Osteoblast (primary cell): ENCODE measurements at places on chromosomes 7 and 10.

DNA sequence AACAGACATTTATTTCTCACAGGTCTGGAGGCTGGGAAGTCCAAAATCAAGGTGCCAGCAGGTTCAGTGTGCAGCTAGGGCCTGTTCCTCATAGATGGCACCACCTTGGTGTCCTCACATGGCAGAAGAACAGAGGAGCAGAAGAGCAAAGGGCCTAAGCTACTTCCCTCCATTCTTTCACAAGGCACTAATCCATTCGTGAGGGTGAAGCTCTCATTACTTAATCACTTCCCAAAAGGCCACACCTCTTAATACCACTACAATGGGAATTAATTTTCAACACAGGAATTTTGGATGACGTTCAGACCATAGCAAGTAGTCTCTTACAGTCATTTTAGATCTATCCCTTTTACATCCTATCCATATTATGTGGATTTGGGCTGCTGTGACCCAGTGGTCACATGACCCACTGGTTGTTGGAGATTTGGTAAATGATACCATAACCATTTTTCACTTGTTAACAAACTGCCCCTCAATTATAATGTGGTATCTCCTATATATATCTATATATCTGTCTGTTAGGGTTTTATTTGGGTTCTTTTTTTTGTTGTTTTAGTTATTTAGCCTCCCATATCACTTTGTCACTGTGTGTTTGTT, 63.4 kb downstream of the BBS9 start:
- H3K27me3 ChIP-seq, result no peaks in the 10 kb centered on the region
- H3K36me3 ChIP-seq, result no peaks in the 10 kb centered on the region
- no peak for DNase-seq
- no peak overlapping the region for H3K4me3 ChIP-seq
- H3K27ac ChIP-seq, result no peak overlapping the region

GRCh38 chr7:117153016-117153545, 169.8 kb downstream of the WNT2 start:
- no peaks in the 10 kb centered on the region for H3K27me3 ChIP-seq
- H3K4me1 ChIP-seq, result peaks cover 17% of the 10 kb centered on the region
- no peak overlapping the region for H3K4me3 ChIP-seq
- DNase-seq, result no peak

- H3K4me3 ChIP-seq, result no peak overlapping the region
- peaks cover 43% of the 10 kb centered on the region for H3K4me1 ChIP-seq
- no peaks in the 10 kb centered on the region for H3K36me3 ChIP-seq
- no peaks in the 10 kb centered on the region for H3K27me3 ChIP-seq
These were observed 85.5 kb downstream of the TBXAS1 start for GRCh38 chr7:139914306-139915267.

DNA sequence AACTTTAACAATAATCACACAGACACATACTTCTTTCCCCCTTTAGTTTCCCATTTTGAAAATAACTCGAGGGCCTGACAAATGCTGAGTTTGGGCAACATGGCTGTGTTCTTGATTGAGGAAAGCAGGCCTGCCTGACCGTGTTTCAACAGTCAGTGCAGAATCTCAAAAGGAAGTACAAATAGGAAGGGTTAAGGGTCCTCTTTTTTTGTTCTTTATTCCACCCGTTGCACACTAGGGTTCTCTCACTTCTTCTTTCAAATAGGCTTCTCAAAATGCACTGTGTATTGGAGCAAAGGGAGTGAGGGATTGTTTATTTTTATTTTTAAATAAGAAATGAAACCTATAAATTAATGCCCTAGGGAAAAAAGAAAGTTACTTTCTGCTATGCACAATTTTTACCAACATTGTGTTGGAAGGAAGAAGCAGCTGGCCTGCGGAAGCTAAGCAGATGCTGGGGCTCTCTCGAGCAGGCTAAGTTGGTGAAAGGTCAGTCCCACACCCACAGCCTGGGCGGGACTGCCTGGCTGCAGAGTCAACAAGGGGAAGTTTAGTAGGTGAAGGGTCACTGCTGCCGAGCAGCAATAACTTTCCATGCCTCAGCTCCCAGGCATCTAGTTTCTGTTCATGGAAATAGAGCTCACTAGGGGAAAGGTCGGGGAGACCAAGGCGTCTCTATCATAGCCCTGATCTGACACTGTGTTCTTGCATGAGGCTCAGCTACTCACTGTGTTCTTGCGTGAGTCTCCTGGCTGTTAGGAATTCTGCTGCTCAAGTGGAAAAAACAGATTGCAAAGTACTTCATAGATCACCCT, 12.2 kb upstream of the PDK4 start:
- peak overlapping the region; percentile 30 for H3K4me3 ChIP-seq
- H3K27ac ChIP-seq, result peak overlapping the region; percentile 76
- DNase-seq, result peak; percentile 96
- no peaks in the 10 kb centered on the region for H3K36me3 ChIP-seq

DNA sequence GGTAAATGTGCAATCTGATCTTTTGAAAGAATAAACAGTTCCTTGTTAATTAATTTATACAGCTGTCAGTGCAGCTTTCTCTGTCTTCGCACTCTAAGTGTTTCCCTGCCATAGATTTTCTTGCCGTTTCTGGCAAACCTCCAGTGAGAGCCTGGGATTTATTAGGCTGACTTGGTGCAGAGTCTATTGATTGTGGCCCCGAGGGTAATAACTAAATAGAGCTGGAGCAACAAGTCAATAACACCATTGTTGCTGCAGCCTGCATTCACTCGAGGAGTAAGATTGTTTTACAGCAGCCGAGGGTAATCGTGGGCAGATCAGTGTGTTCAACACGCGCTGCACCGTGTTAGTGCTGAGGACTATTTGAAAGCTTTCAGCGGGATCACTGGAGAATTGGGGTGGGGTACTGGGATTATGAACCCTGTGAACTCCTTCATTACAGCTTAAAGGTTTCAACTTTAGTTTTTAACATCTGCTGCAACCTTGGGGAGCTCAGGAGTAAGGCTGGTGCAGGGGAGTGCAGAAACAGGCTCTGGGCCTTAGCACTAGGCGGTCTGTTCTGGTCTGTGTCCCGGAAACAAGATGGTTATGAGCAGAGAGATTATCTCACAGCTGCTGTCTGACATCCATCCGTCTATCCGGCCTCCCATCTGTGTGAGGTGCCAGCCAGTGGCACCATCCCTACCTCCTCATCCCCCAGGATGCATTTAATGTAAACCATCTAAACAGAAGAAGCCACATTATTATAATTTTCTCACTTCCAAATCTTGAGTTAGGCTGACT, 174.0 kb upstream of the TCF7L2 start:
- DNase-seq, result no peak
- no peaks in the 10 kb centered on the region for H3K27me3 ChIP-seq
- no peak overlapping the region for H3K4me3 ChIP-seq
- H3K36me3 ChIP-seq, result no peaks in the 10 kb centered on the region

DNA sequence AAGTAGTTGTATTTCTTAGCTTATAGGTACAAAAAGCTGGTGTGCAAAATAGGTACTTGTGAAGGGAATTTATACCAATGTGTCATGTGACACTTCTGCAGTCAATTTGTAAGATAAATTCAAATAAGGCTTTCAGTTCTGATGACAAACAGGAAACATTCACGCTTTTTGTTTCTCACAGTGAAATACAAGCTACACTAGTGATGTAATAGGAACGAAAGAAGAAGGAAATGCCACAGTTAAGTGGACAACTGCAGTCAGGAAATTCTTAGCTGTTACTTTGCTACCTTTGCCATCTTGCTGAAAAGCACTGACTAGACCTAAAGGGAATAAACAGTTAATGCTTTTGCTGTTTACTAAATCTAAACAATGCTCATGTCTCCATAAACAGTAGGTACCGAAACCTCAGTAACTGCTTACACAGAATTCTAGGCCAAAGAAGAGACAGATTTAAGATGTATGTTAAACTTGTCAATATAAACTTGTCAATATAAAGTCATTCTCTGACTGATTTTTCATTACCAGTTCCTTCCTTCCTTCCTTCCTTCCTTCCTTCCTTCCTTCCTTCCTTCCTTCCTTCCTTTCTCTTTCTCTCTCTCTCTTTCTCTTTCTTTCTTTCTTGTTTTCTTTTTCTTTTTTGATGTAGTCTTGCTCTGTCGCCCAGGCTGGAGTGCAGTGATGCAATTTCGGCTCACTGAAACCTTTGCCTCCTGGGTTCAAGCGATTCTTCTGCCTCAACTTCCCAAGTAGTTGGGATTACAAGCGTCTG, 10.1 kb downstream of the OTUD1 start:
- no peak overlapping the region for H3K4me3 ChIP-seq
- no peaks in the 10 kb centered on the region for H3K4me1 ChIP-seq
- no peak for DNase-seq
- no peaks in the 10 kb centered on the region for H3K36me3 ChIP-seq
- H3K27me3 ChIP-seq, result no peaks in the 10 kb centered on the region
- H3K27ac ChIP-seq, result no peak overlapping the region

DNA sequence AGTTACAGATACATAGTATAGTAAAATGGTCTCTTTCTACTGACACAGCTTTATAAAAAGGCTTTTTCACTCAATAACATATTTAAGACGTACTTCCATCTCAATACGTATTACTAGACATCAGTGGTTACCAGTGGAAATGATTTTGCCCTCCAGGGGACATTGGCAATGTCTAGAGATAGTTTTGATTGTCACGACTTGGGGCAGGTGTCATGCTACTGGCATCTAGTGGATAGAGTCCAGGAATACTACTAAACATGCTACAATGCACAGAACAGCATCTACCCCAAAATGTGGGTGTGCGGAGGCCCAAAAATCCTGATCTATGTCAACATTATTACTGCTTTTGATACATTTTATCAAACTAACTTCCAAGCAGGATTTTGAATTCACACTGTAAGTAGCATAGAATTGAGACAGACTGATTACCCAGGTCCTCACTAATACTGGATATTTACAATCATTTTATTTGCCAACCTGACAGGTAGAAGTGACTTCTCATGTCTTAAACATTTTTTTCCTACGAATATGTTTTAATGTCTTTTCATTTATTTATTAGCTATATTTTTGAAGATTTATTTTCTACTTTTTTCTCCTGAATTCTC, 53.8 kb downstream of the HGF start:
- peaks cover 14% of the 10 kb centered on the region for H3K36me3 ChIP-seq
- H3K27me3 ChIP-seq, result no peaks in the 10 kb centered on the region
- DNase-seq, result no peak
- H3K4me3 ChIP-seq, result no peak overlapping the region
- H3K27ac ChIP-seq, result peak overlapping the region; percentile 72

DNA sequence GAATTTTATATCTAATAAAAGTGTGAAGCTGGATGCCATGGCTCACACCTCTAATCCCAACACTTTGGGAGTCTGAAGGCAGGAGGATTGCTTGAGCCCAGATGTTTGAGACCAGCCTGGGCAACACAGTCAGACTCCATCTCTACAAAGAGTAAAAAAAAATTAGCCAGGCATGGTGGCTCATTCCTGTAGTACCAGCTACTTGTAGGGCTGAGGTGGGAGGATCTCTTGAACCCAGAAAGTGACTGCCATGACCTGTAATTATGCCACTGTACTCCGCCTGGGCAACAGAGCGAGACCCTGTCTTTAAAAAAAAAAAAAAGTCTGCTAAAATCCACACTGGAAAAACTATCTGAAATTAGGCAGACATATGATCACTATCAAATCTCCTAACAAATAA, 7.6 kb downstream of the JMJD1C start:
- H3K27me3 ChIP-seq, result no peaks in the 10 kb centered on the region
- DNase-seq, result no peak
- H3K4me1 ChIP-seq, result peaks cover 22% of the 10 kb centered on the region
- H3K4me3 ChIP-seq, result no peak overlapping the region
- no peak overlapping the region for H3K27ac ChIP-seq
- H3K36me3 ChIP-seq, result no peaks in the 10 kb centered on the region

DNA sequence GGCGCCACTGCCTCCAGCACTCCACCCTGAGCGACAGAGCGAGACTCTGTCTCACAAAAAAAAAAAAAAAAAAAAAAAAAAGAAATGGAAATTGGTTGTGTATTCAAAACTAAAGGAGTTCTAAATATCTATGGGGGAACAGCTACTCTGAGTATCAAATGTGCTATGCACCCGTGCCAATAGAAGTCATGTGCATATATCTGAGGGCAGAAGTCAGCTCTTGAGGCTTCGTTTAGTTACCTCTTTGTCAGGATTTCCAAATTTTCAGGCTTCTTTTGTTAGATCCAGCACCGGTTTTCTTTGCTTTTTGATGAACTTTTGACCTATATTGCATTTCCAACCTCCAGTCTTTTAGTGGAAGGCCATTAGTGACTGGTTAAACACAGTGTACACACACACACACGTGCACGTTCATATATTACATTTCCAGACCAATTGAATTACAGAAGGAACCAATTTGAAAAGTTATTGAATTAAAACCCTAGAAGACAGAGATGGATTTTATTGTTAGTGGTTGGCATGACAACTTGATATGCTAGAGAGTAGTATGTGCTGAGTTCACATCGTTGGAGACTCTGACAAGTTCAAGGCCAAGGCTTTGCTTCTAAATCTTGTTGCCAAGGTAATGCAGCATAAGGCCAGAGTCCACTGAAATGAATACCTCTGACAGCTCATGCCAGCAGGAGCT, 33.1 kb upstream of the ADD3 start:
- no peaks in the 10 kb centered on the region for H3K27me3 ChIP-seq
- no peak for DNase-seq
- no peaks in the 10 kb centered on the region for H3K36me3 ChIP-seq
- H3K27ac ChIP-seq, result no peak overlapping the region
- no peak overlapping the region for H3K4me3 ChIP-seq

- H3K27ac ChIP-seq, result no peak overlapping the region
- H3K4me1 ChIP-seq, result no peaks in the 10 kb centered on the region
- no peak overlapping the region for H3K4me3 ChIP-seq
- H3K36me3 ChIP-seq, result no peaks in the 10 kb centered on the region
- H3K27me3 ChIP-seq, result no peaks in the 10 kb centered on the region
- no peak for DNase-seq
These were observed 91.3 kb upstream of the NPY start for GRCh38 chr7:24192691-24193090.

GRCh38 chr10:35561715-35562114, 43.4 kb upstream of the GJD4 start:
- peaks cover 23% of the 10 kb centered on the region for H3K4me1 ChIP-seq
- peaks cover 5% of the 10 kb centered on the region for H3K36me3 ChIP-seq
- no peaks in the 10 kb centered on the region for H3K27me3 ChIP-seq
- H3K27ac ChIP-seq, result no peak overlapping the region
- DNase-seq, result peak; percentile 18

GRCh38 chr10:84608126-84608525, 279.7 kb downstream of the CCSER2 start:
- H3K4me3 ChIP-seq, result no peak overlapping the region
- H3K27ac ChIP-seq, result no peak overlapping the region
- H3K36me3 ChIP-seq, result no peaks in the 10 kb centered on the region
- H3K27me3 ChIP-seq, result no peaks in the 10 kb centered on the region
- no peak for DNase-seq
